RCC 7860 (cell line): ENCODE measurements at places on chromosomes 4 and X.

- no peak for DNase-seq
These were observed 194.4 kb downstream of the FAM133A start for GRCh38 chrX:93868289-93868965.

DNA sequence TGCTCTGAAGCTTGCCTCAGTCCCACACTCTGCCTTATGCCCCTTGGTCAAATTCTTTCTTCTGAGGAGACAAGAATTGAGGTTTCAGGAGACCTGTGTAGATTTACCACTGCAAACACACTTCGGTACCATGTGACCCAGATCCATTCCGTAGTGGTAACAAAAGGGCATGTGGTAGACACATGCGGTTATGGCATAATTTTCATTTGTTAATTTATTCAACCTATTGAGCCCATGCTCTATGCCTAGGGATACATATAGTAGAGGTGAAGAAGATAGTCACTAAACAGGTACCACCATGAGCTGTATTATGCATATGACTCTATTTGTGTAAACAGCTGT lies 190.9 kb downstream of the NDST4 start:
- no peak for DNase-seq

GRCh38 chrX:82945332-82945731 lies 562.8 kb upstream of the POU3F4 start:
- DNase-seq, result no peak

GRCh38 chrX:16573781-16574180 lies 76.2 kb upstream of the S100G start:
- peak; percentile 3 for DNase-seq

DNA sequence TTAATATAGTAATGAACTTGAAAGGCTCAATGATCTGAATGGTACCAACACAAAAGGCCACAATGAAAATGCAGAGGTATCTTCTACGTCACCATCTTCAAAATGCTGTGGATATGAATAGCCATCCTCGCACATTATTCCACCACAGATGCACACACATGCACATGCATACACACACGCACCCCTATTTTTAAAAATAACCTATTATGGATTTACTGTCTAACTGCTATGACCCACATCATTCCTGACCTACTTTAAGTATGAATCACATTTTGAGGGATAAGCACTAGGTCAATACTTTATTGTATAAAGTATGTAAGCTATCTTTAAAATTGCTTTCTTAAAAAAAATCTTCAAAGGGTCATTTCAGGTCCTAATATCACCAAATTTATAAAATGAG lies 24.4 kb upstream of the CORIN start:
- no peak for DNase-seq

- DNase-seq, result no peak
These were observed 1.0 kb downstream of the FOXO4 start for GRCh38 chrX:71096760-71097032.
